ENCODE measurements at places on chromosomes 13 and 19. TPM values are rescaled to one million over a fixed set of nuclear protein-coding genes. Genes with fewer than 3 reads are reported as not detected.

ZNF730 gene
- total RNA-seq, result 2.4 TPM

SYNGR4 gene
- not detected for total RNA-seq

TNFSF9 gene
- 1.5 TPM for total RNA-seq

- H3K36me3 ChIP-seq, result peaks cover 59% of the 10 kb centered on the region
- DNase-seq, result no peak
- H3K27me3 ChIP-seq, result no peaks in the 10 kb centered on the region
- no peaks in the 10 kb centered on the region for H3K4me1 ChIP-seq
- no peak overlapping the region for H3K4me3 ChIP-seq
- H3K27ac ChIP-seq, result no peak overlapping the region
Measured at GRCh38 chr13:41802043-41802683, 158.7 kb downstream of the VWA8 start.

GRCh38 chr13:38415233-38415632, 65.6 kb downstream of the UFM1 start:
- DNase-seq, result no peak
- H3K4me1 ChIP-seq, result no peaks in the 10 kb centered on the region
- no peak overlapping the region for H3K4me3 ChIP-seq
- H3K36me3 ChIP-seq, result no peaks in the 10 kb centered on the region
- no peak overlapping the region for H3K27ac ChIP-seq

DNA sequence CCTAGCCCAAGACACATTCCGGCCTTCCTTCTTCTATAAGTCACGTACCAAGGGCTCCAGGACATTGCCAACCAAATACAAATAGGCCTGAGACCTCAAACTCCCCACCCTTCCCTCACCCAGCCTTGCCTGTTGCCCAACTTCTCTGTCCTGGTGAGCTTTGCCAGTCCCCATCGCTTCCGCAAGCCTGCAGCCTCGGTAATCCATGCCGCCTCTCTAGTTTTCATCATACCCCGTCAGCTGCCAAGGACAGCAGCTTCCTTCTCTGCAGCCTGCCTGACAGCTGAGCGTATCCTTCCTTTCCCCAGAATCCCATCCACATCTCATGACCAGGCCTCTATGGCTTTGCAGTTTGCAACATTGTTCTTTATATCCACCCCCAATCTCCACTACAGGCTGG, 36.6 kb upstream of the POMP start:
- H3K4me1 ChIP-seq, result peaks cover 1% of the 10 kb centered on the region
- H3K27me3 ChIP-seq, result no peaks in the 10 kb centered on the region
- no peak for DNase-seq
- H3K4me3 ChIP-seq, result no peak overlapping the region
- no peak overlapping the region for H3K27ac ChIP-seq

DNA sequence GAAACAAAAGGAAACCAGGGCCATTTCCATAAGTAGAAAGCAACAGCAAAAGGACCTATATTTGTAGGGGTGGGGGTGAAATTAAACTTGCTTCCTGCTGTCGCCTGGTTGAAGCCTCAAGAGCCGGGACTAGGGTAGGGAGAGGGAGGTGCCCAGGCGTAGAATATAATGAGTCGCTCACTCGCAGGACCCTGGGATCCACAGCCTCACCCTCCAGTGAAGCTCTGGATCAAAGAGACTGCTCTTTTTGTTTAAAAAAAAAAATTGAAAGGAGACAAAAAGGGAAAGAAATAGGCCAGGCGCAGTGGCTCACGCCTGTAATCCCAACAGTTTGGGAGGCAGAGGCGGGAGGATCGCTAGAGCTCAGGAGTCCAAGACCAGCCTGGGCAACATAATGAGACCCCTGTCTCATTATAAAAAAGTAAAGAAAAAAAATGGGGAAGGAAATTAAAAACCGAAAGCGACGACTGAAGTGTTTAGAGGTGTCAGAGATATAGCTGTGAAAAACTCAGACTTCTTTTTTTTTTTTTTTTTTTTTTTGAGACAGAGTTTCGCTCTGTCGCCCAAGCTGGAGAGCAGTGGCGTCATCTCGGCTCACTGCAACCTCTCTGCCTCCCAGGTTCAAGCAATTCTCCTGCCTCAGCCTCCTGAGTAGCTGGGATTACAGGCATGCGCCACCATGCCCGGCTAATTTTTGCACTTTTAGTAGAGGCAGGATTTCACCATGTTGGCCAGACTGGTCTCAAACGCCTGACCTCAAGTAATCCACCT, 10.9 kb upstream of the ADGRE5 start:
- H3K27ac ChIP-seq, result no peak overlapping the region
- DNase-seq, result no peak
- peaks cover 14% of the 10 kb centered on the region for H3K4me1 ChIP-seq
- H3K4me3 ChIP-seq, result no peak overlapping the region
- no peaks in the 10 kb centered on the region for H3K36me3 ChIP-seq
- no peaks in the 10 kb centered on the region for H3K27me3 ChIP-seq

- no peak for DNase-seq
- H3K4me3 ChIP-seq, result no peak overlapping the region
- no peak overlapping the region for H3K27ac ChIP-seq
- peaks cover 14% of the 10 kb centered on the region for H3K4me1 ChIP-seq
Measured at GRCh38 chr13:74751739-74752138, 617.5 kb upstream of the KLF12 start.
